ENCODE measurements at places on chromosomes 13 and 19. TPM values are rescaled to one million over a fixed set of nuclear protein-coding genes. Genes with fewer than 3 reads are reported as not detected.

Gene CCDC8
- total RNA-seq = 0.45 TPM

Gene STOML3
- total RNA-seq = not detected

Gene CATSPERD
- not detected for total RNA-seq

Gene RXFP2
- total RNA-seq = not detected

Gene ZNF57
- total RNA-seq = 4.6 TPM

Gene SERPINE3
- total RNA-seq = not detected

Gene CEACAM20
- total RNA-seq = not detected

Gene DNMT1
- 49.7 TPM for total RNA-seq

Gene CACNG6
- 1.6 TPM for total RNA-seq

Gene WTIP
- 43.2 TPM for total RNA-seq

Gene TSSK6
- total RNA-seq = 0.45 TPM

Gene SYCN
- total RNA-seq = not detected

Gene RPL13A
- 3,283 TPM for total RNA-seq

Gene STRN4
- 77.5 TPM for total RNA-seq

Gene ACP5
- 0.09 TPM for total RNA-seq

Gene ADGRE3
- total RNA-seq = not detected

Gene DAND5
- total RNA-seq = not detected

Gene NOTCH3
- total RNA-seq = 0.99 TPM

Gene VSTM2B
- total RNA-seq = not detected
